ENCODE measurements at places on chromosomes 1 and 21.

DNA sequence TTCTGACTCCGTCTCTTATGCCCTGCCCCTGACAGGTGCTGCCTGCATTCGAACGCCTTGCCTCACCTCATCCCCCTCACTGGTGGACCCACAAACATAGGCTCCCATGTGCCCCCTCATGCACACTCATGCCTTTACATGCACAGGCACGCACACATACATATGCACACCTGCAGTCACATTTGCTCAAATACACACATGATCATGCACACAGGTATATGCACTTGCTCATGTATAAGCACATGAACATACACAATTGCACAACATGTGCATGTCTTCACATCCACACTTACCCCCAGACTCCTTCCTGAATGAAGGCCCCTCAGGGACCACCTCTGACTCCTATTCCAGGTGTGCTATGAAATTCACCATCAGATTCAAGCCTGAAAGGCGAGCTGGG is 506.9 kb downstream of the PTPRU start:
- DNase-seq: no peak

DNA sequence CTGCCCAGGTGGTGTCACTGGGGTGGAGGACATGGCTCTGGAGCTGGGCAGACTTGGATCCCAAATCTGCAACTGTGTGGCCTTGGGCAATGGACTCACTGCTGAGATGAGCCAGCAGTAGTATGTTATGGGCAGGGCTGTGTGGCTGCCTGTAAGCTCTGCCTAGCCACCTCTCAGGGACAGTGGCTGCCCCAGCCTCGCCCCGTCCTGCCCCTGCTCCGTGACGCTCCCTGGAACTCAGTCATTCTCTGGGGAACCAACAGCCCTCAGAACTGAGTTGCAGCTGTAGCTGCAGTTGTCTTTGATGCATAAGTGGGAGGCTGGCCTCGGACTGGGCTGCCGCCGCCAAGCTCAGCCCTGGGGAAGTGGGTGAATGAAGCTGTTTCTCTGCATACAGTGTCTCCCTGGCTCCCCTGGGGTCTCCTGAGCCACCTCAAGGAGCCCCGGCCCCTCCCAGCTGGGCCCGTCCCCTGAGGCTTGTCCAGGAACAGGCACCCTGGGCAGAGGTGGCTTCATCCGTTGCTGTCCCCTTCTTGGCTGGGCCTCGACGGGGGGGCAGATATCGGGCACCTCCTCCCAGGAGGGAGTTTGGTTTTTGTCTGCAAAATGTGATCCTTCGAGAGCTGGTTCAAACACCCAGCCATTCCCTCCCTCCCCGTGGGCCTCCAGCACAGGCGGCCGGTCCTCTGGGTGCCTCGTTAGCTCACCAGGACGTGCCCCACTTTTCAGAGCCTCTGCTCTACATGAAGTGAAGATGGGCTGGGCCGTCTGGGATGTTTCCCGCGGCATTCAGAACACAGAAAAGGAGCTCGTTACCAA is 26.2 kb upstream of the PLCH2 start:
- no peak for DNase-seq

DNA sequence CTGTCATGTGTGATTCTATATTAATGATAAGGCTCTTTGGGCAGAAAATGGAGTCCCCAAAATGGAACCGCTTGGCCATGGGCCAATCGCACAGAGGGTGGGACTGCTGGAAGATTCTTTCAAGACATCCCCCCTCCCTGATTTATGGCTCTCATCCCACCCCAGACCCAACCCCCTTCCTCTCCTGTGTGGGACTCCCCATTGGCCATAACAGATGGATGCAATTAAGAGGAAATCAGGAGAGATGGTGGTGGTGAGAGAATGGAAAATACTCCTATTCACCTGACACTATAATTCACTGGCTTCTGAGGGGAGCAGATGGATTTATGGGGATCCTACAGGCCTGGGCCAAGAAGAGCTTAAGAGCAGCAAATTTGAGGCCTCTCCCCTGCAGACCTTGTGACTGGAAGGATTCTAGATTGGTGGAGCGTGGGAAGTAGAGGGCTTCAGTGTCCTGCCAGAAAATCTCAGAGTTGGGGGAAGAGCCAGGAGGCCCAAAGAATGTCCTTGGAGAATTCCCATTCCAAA is 1.7 kb downstream of the IGFN1 start:
- no peak for DNase-seq

- no peak for DNase-seq
Observed at GRCh38 chr1:84436876-84437655, 38.8 kb downstream of the DNASE2B start.

DNA sequence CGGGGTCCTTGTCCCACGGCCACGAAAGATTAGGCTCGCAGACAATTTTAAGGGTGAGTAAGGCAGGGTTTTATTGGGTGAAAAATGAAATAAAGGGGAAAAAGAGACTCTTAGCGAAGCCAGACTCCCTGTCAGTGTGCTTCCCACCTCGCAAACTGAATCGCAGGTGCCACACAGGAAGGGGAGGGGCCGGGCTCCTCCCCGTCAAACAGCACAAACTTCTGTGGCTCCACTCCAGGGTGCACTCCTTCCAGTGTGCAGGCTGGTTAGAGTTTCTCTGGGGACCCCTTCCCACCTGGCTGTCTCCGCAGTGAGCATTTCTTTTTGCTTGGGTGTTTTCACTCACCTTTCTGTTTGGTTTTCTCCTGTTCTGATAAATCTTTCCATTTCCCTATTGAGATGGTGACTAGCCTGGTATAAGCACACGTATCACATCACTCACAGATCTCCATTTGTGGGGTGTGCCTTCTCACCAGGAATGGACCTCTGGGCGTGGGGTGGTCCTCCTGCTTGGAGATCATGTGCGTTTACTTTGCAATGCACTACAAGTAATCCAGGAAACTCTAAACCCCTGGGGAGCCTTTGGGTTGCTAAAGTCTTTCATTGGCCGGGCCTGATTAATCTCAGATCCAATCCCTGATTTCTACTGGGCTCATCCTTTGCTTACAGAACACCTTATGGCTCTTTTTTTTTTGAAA is 37.6 kb upstream of the GALNT2 start:
- no peak for DNase-seq

- no peak for DNase-seq
Observed at GRCh38 chr1:62800825-62801306, 16.9 kb downstream of the ATG4C start.

DNA sequence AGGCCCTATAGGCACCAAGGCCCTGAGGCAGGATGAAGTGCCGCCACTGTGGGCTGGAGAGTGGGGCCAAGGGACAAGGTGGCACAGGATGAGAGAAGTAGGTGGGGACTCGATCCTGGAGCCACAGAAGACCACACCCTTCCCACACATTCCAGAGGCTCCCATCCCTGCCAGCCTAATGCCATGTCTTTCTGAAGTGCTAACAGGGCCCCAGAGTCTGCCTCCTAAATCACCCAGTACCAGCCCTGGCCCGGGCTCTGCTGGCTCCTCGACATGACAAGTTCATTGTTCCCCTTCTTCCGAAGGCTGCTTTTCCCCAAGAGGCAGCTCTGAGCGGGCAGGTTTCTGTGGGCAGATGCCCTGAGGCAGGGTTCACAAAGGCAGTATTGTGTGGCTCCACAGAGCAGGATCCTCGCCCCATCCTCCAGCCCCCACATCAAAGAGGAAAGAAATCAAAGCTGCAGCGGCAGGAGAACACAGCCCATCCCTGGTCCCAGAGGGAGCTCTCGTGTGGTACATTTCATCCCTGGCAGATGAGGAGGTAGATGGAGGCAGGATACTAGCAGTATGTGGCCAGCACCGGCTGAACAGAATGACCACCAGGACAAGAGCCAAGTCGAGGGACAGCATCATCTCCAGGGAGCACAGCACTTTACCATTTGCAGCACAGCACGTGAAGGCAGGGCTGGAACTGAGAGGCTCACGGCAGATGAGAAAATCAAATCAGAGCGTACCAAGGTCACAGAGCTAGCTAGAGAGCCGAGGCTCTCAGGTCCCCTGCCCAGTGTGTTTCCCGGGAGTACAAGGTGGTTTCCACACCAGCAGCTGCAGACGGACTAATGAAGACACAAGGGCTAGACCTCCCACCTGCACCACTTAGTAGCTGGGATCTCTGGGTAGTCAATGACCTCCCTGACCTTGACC is 64.8 kb downstream of the SYF2 start:
- DNase-seq: peak; percentile 25

DNA sequence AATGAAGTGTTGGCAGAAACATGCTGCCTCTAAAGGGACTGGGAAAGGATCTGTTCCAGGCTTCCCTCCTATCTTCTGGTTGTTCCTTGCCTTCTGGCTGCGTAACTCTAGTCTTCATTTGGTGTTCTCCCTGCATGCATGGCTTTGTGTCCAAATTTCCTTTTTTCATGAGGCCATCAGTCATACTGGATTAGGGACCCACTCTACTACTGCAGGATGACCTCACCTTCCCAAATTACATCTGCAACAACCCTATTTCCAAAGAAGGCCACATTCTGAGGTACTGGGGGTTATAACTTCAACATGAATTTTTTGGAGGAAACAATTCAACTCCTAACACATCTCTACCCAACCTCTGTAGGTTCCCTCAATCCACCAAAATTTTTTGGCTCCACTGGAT is 26.3 kb downstream of the MR1 start:
- no peak for DNase-seq

DNA sequence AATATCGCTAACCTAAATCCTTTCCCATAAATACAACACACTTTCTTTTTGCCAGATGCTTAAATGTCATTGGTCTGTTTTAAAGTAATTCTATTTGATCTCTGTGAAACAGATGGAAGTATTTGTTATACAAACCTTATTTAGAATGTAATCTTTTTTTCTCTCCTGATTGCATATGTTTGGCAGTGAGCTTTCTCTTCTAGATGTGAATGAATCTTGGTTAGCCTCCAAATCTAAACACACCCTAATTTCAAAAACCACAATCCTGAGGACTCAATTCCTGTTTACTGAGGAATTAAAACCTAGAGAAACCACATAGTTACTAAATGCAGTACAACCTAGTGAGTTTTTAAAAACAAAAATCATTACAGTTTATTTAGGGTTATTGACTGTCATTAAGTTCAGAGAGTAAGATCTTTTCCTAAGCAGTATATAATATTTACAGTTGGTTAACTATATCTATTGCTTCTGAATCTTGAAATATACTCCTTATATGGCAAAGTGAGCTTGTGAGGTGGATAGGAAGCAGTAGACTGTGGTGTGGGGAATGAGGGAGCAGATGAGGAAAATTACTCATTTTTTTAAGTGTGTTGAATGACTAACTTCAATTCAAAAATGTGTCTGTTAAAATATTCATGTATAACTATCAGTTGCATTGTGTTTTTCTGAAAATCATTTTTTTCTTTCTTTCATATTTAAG is 218.7 kb downstream of the FMN2 start:
- DNase-seq: no peak

DNA sequence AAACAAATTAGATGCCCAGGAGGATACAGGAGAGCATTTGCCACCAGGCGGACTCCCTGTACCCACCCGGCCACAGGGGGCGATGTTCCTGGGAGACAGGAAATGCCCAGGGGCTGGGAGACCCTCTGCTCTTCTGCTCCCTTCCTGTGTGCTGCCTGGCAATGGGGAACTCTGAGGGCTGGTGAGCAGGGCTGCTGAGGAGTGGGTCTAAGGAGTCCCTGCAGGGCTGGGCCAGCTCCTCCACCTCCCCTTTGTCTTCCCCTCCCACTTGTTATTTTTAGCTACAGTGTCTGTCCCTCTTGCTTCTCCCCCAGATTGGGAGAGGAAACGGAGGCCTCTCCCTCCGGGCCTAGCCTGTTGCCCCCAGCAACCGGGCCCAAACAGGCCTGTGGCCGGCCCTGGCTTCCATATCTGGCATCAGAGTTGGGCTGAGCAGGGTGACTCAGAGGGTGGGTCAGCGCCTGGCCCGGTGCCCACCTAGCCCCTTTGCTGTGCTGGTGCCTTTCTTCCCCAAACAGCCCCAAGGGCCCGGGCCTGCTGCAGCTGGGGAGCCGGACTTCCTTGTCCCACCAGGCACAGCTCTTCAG is 11.6 kb downstream of the LMNA start:
- DNase-seq: no peak

DNA sequence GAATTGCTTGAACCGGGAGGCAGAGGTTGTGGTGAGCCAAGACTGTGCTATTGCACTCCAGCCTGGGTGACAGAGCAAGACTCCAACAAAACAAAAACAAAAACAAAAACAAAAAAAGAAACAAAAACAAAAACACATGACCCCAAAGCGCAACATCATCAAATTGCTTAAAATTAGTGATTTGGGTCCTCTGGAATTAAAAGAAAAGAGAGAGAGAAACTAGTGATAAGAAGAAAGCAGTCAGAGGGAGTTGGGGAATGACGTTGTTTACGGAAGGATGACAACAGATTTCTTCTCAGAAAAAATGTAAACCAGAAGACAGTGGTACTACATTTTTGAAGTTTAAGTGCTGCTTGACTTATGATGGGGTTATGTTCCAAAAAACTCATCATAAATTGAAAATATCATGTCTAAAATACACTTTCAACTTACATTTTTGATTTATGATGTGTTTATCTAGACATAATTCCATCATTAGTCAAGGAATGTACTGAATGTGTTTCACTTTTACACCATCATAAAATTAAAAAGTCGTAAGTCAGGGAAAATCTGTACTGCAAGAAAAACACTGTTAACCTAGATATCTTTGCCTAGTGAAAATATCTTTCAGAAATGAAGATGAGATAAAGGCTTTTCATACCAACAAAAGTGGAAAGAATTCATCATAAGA is 88.0 kb downstream of the MT1HL1 start:
- DNase-seq: no peak

DNA sequence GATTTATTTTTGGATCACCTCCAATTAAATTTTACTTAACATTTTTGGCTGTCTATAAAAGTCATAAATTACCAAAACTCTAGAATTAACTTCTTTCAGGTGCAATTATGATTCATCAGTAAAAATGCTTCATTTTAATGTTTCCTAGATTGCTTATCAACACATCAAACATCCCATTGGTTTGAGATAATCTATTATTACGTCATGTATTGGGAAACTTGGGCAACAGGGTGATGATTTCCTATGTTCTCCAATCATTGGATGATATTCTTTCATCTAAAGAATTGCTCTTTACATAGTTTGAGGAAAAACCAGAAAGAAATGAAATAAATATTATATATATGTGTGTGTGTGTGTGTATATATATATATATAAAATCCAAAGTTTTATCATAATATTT is 76.8 kb upstream of the KCNJ6 start:
- no peak for DNase-seq

- DNase-seq: no peak
Observed at GRCh38 chr1:243474136-243474881, 218.5 kb downstream of the SDCCAG8 start.

DNA sequence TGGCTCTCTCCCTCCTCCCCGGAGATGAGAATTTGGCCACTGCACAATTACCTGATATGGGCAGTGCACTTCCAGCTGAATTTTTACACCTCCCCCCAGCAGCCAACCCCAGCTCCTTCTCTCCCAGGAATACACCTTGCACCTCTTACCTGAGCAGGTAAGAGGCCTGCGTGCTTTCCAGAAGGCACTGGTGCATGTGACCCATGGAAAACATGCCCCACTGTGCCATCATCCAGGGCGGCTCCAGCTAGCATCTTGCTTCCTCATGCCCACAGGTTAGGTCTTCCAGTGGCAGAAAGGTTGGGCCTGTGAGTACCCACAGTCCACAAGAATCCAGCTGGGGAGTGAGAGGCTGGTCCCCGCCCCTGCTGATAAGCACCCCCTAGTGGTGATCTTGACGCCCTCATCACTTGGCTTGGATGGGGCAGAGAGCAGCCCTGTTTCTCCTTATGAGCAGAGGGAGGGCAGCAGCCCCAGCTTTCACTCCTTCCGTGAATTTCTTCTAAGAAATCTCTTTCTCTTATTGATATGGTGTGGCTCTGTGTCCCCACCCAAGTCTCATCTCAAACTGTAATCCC is 57.8 kb downstream of the EDARADD start:
- DNase-seq: no peak
